ENCODE measurements at places on chromosomes 2 and 18.

- DNase-seq: no peak
These were observed 2.1 kb upstream of the CXCR1 start for GRCh38 chr2:218168635-218169462.

DNA sequence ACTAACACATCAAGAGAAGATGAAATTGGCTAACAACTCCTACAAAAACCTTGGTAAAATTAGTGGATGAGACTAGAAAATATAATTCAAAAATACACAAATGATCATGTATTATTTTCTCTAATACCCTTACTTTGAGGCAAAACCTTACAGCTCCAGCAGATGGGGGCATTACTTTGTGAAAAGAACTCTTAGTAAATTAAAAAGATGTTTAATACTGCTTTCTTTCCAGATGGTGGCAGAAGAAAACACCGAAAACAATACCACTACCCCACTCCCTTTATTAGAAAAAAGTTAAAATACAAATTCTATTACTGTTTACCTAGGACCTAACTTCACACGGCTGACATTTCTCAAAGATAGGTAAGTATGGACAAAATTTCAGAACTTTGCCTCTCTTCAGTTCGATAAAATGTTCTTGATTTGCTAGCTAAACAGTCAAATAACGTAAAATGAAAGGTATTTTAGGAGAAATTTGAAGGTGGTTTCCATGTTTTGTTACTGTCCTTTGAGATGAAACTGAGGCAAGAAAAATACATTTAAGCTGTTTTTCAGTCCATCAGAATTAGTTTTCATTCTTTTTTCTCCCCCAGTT, 30.6 kb downstream of the ORC4 start:
- peak; percentile 33 for DNase-seq

DNA sequence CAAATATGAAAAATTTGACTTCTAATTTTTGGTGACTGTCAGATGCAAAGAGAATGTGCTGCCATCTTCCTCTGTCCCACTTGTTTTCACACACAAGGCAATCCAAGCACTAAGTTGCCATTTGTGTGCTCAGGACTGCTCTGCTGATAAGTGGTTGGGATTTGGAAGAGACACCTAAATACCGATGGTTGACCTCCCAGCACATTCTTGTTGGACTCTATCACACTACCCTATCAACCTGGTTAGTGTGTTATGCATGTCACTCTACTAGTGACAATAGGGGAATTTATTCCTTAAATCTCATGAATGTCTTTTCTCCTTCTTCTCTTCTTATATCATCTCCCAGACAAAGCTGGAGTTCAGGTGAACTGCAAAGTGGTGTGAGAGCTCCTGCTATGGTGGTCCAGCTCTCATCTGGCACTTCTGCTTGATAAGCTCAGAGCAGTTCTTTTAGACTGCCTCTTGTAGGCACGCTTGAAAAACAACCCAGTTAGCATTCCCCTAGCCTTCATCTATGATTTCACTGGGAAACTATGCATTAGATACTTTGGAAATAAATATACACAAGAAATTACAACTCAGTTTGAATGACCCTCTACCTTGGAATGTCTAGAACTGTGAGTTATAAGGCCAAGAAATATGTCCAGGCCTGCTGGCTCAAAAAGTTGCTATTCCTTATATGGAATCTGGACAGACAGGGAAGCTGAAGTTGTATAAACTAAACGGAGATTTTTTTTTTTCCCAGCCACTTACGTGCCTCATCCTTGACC, 404.8 kb downstream of the MEIS1 start:
- no peak for DNase-seq

DNA sequence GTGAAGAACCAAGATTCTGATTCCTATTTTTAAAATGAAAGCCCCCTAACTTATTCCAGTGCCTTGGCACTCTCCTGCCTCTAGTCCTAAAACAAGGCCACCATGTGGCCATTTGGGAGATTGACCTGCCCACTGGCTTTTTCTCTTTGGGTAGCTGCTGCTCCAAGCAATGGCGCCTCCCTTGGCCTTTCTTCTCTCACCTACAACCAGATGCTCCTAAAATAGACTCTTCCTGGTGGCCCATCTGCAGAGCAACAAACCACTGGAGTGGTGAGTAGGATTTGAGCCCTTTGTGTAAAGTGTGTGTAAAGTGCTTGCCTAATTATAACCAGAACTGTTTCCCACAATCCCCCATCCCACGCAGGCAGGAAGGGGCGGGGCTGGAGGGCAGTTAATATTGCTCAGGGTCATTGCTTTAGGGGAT, 114.2 kb downstream of the FHOD3 start:
- no peak for DNase-seq

DNA sequence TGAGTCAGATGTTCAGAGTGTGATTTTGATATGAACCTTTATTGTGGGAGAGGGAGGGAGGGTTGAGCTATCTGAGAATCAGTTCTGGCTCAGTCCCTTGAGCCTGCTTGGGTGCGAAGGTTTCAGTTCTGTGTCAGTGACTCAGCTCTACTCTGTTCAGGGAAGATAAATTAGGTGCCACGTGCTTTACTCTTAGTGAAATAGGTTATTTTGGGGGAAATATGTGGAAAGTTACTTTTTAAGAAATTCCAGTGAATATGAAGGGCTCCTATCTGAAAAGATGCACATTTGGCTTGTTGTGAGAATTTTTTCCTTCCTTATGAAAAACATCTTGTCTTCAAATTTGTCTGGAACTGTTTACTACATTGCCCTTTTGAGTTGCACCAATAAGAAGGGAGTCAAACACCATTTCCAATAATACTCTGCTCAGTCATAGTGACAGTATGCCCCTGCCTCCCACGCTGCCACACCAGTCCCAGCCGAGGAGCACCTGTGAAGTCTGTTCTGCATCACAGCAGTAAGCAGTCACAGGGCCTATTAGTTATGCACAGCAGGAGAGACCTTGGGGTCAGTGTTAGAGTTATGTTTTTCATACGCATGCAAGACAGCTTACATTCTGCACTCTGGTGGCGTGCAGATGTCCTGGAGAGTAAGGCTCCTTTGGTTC, 32.8 kb upstream of the DNAH7 start:
- peak; percentile 79 for DNase-seq

- peak; percentile 18 for DNase-seq
These were observed 408.1 kb downstream of the THSD7B start for GRCh38 chr2:137173463-137173862.

DNA sequence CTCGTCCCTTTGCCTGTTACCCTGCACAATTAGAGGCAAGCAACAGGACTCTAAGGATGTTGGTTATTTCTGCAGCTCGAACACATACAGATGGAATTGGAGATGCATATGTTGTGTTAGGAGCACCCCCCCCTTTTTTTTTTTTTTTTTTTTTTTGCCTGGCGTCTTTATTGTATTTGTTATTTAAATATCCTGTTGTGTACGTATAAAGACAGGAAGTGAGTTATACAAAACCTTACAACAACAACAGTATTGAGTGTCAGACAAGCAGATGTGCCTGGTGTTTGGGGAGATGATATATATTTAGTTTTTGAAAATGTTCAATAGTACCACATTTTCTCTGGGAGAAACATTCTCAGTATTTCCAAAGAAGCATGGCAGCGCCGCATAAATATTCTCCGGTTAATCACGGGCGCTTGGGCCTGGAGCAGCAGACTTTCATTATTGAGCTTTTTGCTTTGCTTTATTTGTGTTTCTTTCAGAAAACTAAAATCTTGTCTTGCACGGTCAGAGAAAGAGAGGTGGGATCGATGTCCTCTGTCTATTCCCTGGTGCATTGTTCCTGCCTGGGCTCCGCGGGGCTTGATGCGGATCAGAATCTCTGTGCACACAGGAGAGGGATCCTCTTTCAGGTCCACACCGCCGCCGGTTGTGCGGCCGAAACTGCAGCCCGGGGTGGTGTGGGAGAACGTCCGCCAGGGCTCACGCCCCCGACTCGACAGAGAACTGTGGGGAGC, 23.2 kb upstream of the ZNF516 start:
- DNase-seq: no peak

GRCh38 chr2:219633276-219634065, 6.0 kb downstream of the SLC4A3 start:
- DNase-seq: no peak

DNA sequence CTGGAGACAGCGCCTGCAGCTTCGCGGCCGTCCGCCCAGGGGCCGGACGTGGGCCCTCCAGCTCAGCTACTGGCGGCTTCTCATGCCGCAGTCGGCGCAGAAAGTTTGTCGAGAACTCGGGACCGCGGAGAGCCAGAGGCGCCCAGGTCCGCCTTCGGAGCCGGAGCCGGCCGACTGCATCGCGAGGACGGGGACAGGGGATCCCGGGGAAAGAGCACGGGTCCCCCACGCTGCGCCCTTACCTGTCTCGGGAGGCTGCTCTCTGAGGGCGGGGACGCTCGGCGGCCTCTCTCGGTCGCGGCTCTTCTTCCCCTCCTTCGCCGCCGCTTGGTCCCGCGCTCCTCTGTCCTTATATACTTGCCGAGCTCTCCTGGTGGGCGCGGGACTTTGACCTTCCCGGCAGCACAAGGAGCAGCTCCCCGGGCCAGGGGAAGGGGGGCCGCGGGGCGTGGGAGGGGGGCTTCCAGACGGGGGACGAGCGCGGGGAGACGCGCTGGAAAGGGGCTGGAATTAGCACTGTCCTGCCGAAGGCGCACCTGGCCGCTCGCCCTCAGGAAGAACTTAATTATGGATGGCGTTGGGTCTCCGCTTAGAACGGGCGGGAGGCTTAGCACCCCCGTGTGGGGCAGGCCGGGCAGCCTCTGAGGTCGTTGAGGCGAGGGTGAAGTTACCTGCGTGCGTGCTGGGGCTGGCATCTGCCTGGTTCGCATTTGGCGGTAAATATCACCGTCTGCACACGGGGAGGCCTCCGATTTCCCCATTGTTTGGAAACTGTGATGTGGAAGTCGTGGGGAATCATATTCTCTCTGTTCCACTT, at the start of gene POMC:
POMC (minus strand) TSS at position 325 of the 817 bp plus-strand sequence. CDS start 3,808 bp downstream, outside the sequence.
- no peak for DNase-seq

GRCh38 chr18:59273759-59274532, 692 bp upstream of the RAX start:
- no peak for DNase-seq

- DNase-seq: no peak
These were observed 4.3 kb upstream of the SPAG16 start for GRCh38 chr2:213279971-213280370.

DNA sequence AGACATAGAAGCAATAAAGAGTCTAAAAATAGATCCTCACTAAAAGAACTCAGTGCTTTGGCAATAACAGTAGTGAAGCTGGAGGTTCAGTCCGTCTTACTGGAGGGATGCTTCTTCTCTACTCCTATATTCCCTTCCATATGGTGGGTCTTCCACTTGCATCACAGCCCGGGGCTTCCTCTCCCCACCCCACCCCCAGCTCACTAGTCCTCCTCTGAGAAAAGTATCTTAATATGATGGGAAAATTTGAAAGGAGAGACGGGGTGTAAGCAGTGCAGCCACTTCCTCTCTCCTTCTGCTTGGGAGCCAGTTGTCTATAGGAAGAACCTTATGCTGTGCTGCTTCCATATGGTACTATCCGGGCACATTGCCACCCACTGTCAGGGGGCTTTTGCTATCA, 57.2 kb upstream of the SPOPL start:
- DNase-seq: no peak

GRCh38 chr2:65662654-65663432, 230.4 kb upstream of the SPRED2 start:
- no peak for DNase-seq

- no peak for DNase-seq
These were observed 41.8 kb downstream of the FAM210A start for GRCh38 chr18:13684546-13684945.

DNA sequence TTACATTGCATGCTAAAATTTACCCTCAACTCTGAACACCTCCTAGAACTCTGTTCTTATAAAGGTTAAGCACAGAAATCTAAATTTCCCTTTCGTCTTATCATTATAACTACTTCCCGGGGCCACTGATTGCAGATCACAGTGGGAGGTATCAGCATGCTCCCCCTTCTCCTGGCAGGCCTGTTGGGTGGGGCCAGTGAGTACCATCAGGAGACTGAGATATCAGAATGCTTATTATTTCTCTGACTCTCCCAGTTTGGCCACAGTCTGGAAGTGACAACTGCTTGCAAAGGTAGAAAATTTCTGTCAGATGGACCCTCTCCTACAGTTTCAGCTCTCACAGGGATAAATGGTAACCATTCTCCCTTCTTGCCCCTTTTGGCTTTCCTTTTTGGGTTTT, 62.6 kb downstream of the DSEL start:
- DNase-seq: no peak

- DNase-seq: no peak
These were observed 72.5 kb downstream of the MRPS9 start for GRCh38 chr2:105110295-105110829.

- no peak for DNase-seq
These were observed 157.8 kb downstream of the SMAD2 start for GRCh38 chr18:47772374-47773248.

GRCh38 chr2:70371753-70372152, 69.9 kb upstream of the FAM136A start:
- no peak for DNase-seq

DNA sequence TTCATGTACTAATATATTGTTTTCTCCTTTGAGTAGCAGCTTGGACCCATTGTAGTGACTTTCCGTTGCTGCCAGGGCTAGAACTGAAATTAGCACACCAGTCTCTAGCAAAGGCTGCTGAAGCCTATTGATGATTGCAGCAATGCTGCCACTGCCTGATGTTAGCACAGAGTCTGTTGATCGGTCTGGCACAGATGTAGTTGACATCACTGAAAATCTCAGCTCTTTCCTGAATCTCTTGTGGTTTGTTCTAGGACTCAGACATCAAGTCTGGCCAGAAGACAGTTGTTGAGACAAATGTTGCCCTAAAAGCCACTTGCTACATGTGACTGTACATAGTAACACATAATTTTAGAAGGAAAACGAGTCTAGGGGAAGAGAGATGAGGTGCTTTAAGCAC, 47.2 kb downstream of the VAPA start:
- no peak for DNase-seq

GRCh38 chr18:44733069-44733753, 52.5 kb downstream of the SETBP1 start:
- DNase-seq: no peak

- no peak for DNase-seq
These were observed 226.0 kb downstream of the GULP1 start for GRCh38 chr2:188517549-188518215.

DNA sequence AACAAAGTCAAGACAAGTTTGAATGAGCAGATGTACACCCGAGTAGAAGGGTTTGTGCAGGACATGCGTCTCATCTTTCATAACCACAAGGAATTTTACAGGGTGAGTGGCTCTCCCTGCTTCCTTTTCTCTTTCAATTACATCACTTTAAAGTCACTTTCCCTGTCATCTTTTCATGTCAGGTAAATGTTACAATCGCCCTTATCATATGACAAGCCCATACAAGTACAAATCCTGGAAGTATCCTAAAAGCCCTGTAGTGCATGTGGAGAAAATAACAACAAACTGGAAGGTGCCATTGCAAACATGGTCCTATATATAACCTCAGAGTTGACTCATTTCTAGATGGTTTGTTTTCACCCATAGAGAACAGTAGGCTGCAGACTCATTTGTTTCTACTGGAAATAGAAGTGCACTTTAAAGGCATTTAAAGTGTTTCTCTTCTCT, 126.0 kb downstream of the SP100 start:
- DNase-seq: peak; percentile 50

GRCh38 chr2:192313773-192314172, 119.0 kb upstream of the TMEFF2 start:
- no peak for DNase-seq

GRCh38 chr2:126932966-126933710, 34.4 kb downstream of the TEX51 start:
- no peak for DNase-seq

All from GM12864 (cell line).